Activated CD8-positive, alpha-beta memory T cell treated with anti-CD3 and anti-CD28 coated beads, Interleukin-2, amount 50 U/mL, for 4 hours (primary cell): ENCODE measurements at places on chromosomes 7 and 10.

DNA sequence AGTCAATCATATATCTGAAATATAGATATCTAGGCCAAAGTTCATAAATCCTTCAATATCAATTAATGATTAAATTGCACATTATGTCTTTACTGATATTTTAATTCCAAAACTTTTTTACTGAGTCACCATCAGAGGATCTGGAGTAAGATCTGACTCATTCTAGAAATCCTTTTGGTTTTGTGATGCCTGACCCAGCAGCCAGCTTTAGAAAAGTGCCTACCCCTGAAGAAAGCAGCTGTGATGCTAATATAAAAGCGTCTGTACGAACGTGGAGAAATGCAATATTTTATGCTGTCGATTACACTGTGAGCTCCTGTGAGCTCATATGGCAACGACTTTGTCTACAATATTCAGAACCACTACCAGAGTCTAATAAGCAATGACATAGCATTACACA is 142.5 kb upstream of the LRRTM3 start:
- DNase-seq, result no peak

GRCh38 chr7:43037531-43037930 is 74.9 kb upstream of the HECW1 start:
- no peak for DNase-seq

DNA sequence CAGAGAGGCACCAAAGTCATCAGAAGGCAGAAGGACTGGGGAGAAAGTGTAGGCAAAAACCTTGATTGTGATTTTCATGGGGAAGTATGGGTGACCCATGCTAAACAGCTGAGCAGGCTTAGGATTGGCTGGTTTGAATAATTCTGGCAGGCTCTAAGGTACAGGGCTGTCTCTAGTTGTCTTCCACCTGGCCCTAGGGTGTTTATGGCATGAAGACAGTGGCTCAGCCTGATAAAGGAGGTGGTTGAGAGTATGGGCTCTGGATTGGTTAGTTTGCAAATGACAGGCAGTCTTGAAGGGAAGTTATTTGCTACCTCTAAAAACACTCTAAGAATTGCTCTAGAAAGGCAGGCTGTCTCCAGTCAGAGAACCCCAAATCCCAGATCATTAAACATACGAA is 100.3 kb downstream of the STRA8 start:
- no peak for DNase-seq

GRCh38 chr10:114825513-114826253 is 4.1 kb downstream of the FHIP2A start:
- no peak for DNase-seq

GRCh38 chr10:79116801-79117723 is 48.3 kb downstream of the ZMIZ1 start:
- no peak for DNase-seq

DNA sequence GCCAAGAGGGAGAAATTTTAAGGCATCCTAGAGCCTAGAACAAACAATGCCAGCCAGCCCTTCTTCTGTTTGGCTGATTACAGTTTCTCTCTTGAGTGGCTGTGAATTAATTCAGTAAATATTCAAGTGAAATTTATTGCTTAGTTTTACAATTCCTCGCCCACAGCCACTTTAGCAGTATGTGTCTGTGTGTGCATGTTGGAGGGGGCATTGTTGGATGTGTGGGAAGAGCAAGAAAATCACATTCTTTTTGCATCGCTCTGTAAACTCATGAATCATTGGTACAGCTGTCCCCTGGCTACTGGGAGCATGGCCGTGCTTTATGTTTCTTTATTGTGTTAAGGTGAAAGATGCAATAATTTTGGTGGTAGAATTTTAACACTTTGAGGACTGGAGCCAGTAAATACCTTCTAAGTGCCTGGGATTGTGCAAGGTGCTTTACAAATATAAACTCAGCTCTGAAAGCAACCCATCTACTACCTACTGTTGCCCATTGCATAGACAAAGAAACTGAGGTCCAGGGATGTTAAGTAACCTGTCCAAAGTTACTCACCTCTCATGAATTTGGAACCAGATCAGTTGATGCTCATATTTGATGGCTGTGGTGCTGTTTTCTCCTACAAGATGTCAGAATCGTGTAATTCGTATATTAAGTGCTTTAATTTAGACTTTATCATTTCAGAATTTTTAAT is 89.9 kb upstream of the BTBD16 start:
- DNase-seq, result no peak

GRCh38 chr10:132355297-132355696 is 23.3 kb downstream of the LRRC27 start:
- no peak for DNase-seq

GRCh38 chr7:94178230-94178629 is 174.1 kb upstream of the BET1 start:
- DNase-seq, result no peak

- no peak for DNase-seq
These were observed 45.1 kb upstream of the ADAM12 start for GRCh38 chr10:126433351-126433750.

GRCh38 chr10:17213646-17214349 is 12.3 kb upstream of the TRDMT1 start:
- DNase-seq, result no peak

DNA sequence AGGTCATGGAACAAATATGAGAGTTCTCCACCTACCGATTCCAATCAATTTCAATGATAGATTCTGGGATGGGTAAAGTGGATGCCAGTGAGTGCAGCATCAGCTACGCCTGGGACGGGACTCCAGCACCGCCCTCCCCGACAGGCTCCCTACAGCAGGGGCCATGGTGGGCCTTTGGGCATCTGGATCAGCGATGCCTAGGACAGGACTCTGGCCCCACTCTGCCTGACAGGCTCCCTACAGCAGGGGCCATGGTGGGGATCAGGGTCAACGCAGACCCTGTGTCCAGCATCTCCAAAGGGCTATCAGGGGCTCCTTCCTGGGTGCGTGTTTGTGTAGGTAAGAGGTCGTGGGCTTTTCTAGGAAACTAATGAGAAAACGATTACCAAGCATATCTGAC is 111.2 kb upstream of the TCERG1L start:
- DNase-seq, result no peak

DNA sequence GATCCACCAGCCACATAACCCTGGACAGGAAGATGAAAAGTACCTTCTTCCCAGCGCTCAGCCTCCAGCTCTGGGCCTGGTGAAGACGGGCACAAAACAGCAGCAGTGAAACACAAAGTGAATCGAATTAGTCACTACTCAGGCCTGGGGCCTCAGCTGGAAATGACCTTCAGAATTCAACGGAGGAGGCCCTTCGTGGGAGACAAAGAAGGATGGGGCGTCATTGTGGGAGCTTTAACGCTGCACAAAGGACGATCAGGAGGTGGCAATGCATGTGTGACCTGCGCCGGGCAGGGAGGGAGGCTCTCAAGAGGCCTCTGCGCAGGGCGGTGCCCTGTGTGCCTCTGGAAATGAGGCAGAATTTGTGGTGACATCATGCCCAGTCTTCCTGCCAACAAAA is 161.9 kb downstream of the DNAJB6 start:
- DNase-seq, result no peak

- no peak for DNase-seq
These were observed 145.6 kb upstream of the SEMA3C start for GRCh38 chr7:81064426-81064825.
